ENCODE measurements at places on chromosomes 11 and 22.

DNA sequence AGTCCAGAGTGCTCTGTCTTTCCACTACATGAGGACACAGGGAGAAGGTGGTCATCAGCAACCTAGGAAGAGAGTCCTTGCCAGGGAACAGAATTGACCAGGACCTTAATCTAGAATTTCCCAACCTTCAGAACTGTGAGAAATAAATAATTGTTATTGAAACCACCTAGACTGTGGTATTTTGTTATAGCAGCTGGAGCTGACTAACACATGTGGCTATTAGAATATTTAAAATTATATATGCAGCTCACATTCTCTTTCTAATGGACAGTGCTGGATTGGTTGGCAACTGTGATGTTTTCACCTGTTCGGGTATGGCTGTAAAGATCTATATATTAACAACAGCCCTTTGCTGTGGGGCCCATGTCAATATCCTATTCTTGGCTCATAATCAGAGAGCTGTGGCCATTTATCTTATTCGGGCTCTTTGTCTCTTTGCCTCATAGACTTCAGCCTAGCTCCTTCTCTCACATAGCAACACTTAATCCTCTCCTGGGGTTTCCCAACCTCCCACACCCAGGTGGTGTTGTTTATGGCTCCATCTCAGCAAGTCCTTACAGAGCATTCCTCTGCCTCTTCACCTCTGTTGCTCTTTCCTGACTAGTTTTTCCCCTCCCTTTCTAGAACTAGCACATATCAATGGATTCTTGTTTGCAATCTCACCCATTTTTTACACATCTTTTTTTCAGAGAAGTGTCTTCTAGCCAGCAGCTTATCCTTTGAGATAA is 46.4 kb upstream of the AMOTL1 start:
- DNase-seq = no peak

DNA sequence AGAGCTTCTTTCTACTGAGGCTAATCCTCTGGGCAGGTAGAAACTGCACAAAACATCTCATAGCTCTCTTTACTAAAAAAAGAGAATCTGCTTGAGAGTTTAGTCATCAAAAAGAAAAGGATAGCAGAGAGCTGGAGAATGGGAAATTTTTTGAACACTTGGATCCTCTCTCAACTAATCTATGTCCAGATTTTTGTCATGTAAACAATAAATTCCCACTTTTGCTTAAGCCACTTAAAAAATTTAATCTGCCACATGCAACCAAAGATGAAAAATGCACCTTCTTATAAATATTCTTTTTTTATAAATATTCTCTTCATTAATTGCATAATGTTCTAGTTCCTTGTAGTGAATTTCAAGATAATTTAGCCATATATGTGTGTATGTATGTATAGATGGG is 10.5 kb downstream of the OR5D16 start:
- no peak for DNase-seq

DNA sequence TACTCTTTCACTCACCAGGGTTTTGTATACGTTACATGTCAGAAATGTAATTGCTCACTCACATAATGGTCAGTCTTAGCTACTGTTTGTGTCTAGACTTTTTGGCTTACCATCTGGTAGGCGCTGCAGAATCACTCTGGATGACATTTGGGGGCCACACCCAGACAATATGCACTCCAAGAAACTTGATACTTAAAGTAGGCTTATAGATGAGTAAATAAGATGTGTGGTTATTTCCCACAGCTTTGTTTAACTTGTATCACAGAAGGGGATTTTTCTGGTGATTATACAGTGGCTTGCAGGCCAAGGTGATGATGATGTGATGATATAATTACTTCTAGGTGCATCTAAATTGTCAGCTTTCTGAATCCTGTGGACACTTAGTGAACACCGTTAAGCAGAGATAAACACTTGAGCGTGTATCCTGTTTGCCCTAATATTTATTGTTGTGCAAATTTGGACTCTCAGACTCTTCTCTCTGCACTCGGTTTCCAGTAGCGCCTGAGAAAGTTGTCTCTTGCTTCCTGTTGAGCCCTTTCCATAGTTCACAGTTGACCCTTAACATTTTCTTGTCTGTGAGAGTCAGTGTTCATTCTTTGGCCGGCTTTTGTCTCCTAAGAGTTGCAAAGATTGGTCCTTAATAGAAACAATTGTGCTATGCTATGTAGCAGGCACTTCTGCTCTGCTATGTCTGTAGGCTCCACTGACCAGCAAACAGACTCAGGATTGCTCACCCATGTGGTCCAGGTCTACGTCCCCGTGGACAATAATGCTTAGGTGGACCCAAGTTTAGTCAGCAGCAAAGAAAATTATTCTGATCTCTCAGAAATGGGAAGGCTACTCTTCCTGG is 89.3 kb downstream of the PRR5L start:
- no peak for DNase-seq

- DNase-seq = no peak
Observed at GRCh38 chr11:128609785-128610184, 22.4 kb upstream of the ETS1 start.

DNA sequence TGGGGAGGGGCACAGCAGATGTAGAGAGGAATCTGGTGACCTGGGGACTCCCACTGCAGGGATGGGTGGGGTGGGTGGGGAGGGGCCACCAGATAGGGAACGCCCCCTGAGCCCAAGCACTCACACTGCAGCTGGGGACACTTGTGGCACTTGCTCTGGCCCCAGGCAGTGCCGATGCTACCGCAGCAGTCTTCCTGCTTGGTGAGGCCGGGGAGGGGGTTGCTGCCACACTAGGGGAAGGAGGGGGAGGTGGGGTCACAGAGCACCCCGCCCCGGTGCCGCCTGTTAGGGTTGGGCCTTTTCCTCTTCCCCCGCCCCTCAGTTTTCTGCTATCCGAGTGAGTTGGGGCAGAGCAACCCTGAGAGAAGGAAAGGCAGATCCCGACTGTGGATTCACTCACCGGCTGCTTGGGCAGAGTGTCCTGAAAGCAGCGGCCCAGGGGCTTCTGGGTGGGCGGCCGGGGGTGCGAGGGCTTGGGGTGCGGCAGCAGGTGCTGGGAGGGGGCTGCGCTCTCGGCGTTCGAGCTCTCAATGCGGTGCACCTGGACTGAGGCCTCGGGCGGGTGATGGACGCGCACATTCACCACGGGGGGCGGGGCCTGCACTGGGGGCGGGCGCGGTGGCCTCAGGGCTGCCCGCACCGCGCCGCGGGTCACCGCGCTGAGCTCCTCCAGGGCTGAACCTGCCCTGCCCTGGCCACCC is 4.7 kb downstream of the LTBP3 start:
- no peak for DNase-seq

DNA sequence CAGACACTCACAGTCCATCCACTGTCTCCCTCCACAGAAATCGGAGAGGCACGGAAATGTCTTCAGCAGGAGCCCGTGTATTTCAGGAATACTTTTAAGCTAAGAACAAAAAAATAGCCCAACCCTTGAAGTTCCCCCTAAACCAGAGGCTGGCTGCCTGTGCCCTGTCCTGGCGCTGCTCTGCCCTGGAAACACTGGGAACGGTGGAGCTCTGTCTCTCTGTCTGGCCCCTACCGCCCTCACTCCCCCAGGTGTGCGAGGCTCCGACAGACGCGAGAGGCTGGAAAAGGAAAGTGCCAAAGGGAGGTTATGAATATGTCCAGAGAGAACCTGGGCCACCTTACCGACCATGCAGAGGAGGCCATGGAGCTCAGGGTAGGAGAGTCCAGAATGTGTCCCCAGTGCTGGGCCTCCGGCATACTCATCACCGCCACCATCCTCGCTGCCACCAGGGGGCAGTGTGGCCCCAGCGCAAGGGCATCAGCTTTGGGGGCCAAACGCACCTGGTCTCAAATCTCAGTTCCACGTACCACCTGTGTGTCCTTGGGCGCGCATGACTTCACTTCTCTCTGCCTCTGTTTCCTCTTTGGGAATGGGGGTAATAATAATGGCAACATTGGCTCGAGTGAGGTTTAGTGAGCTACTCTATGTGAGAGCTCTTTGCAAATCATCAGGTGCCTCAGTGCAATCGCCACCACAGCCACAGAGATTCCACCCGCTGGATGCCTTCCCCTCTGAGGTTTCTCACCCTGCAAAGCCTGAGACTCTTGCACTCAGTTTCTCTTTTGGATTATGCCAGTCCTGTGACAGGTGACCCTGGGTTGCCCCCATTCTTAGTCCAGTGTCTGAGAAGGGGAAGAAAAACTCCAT is 10.4 kb upstream of the SLCO2B1 start:
- DNase-seq = peak; percentile 78

GRCh38 chr11:95676308-95676707 is 113.3 kb downstream of the FAM76B start:
- DNase-seq = no peak

DNA sequence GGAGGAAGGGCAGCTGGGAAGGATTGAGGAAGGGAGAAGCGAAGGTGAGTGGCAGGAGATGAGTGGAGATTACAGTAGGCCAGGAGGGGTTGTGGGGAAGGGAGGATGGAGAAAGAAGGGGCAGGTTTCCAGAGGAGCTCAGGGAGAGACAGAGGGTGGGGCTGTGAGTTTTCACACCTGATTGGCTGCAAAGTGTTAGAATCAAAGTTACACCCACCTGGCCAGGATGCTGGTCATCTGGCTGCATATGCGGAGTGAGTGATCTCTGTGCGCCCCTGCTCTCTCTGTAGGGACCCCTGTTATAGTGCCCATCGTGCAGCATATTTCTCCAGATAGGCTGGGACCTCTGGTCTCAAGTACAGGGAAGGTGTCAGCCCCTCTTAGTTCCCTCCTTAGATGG is 18.3 kb downstream of the AMPD3 start:
- DNase-seq = no peak

GRCh38 chr11:69708736-69709401 is 5.0 kb upstream of the FGF19 start:
- DNase-seq = no peak

DNA sequence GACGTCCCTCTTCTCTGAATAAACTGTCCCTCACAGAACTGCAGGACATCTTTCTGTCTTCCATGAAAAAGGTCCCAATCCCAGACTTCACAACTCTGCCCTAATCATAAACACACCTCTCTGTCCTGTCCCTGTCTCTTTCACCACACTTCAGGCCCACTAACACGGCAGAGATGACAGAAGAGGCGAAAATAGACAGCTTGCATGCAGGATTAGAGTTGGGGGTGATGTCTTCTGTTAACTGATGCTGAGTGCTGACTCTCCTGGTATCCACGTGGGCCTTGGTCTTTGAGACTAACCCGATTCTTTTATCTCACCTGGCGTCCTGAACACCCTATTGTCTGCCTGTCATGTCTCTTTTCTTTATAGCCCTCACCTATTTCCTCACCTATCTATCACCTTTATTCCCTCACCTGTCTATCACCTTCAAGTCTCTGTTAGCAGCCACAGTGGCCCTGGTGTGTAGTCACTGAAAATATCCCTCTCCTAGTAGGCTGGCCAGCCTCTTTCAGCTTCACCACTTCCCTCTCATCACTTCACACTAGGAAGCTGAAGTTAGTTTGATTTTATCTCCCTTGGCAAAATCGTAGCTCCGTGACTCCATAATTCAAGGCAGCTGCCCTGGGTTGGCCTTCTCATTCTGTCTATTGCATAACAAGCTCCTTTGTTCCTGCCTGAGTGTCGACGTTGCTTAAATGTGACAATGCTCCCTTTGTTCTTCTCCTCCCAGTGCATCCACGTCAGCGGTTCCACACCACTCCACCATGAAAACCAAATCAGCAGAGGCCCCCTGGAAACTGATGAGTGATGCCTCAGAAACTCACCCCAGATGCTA is 30.6 kb upstream of the DRD2 start:
- peak; percentile 7 for DNase-seq

GRCh38 chr11:27315836-27316235 is 47.2 kb downstream of the CCDC34 start:
- DNase-seq = no peak

- DNase-seq = no peak
Observed at GRCh38 chr11:11818529-11819121, 23.1 kb upstream of the USP47 start.

- DNase-seq = no peak
Observed at GRCh38 chr11:130476922-130477491, 28.6 kb downstream of the ADAMTS15 start.

GRCh38 chr11:119414321-119414720 is 8.7 kb downstream of the THY1 start:
- DNase-seq = no peak

- DNase-seq = peak; percentile 65
Observed at GRCh38 chr11:128859563-128860441, 7.3 kb downstream of the KCNJ1 start.

DNA sequence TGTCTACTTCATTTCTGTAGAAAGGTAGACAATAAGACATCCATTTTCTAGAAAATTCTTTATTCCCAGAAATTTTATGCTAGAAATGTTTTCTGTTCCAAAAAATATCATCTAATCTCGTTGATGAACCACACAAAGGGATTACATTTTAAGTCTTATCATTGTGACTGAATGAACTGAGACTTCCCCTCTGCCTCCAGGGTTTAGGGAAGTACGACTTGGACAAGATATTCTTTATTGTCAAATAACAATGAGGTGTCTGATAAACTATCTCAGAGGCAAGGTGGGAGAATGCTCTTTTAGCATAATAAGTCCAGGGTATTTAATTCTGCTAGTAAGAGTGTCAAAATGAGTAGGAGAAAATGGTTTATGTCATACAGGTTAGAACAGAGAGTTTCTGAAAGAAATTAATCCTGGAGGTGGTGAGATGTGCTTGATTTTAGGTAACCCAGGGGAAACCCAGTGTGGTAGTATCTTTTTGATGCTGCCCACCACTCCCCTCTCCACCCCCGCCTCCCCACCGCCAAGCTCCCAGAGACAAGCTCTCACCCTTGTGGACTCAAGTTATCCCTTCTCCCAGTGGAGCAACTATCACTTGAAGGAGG is 100.6 kb downstream of the CD44 start:
- DNase-seq = no peak

- no peak for DNase-seq
Observed at GRCh38 chr11:132448334-132448995, 1078.0 kb downstream of the NTM start.

DNA sequence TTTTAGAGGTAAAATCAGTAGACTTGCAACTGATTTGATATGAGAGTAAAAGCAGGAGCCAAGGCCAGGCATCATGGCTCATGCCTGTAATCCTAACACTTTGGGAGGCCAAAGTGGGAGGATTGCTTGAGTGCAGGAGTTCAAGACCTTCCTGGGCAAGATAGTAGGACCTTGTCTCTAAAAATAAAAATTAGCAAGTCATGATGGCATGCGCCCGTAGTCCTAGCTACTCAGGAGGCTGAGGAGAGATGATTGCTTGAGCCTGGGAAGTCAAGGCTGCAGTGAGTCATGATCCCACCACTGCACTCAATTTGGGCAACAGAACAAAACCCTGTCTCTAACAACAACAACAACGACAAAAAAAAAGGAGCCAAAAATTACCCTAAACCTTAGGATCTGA is 13.5 kb downstream of the SGSM3 start:
- no peak for DNase-seq

GRCh38 chr11:85845124-85845631 is 10.0 kb upstream of the CCDC83 start:
- no peak for DNase-seq

GRCh38 chr22:37488337-37489135 is 2.4 kb upstream of the MFNG start:
- no peak for DNase-seq

- DNase-seq = no peak
Observed at GRCh38 chr11:78935398-78936068, 360.9 kb upstream of the NARS2 start.

- DNase-seq = no peak
Observed at GRCh38 chr11:20068691-20069090, 91.6 kb downstream of the DBX1 start.

GRCh38 chr11:73195191-73196007 is 22.7 kb upstream of the P2RY2 start:
- DNase-seq = no peak

GRCh38 chr11:76654298-76654851 is 16.2 kb downstream of the LRRC32 start:
- no peak for DNase-seq

Data from HAP-1 (cell line).